Stimulated activated CD4-positive, alpha-beta T cell treated with anti-CD3 and anti-CD28 coated beads, TNF-alpha, amount 100 ng/mL, for 48 hours (primary cell): ENCODE measurements at places on chromosomes 16 and 17.

DNA sequence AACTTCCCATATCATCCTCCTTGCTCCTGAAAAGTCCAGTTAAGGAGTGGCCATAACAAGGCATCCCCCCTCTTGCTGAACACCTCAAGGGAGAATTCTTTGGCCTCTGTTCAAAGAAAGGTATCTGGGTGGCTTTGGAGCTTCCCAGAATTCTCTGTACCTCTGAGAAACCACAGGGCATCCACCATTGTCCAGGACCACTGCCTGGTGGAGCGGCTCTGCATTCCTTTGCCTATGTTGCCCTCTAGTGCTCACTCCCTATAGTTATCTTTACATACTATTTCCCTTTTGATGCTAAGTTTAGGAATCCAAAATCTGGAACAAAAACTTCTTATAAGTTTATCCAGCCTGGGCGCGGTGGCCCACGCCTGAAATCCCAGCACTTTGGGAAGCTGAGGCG lies 30.3 kb downstream of the CHD9NB start:
- DNase-seq: no peak

- DNase-seq: peak; percentile 27
These were observed 448 bp downstream of the STAT5B start for GRCh38 chr17:42275527-42276358.

DNA sequence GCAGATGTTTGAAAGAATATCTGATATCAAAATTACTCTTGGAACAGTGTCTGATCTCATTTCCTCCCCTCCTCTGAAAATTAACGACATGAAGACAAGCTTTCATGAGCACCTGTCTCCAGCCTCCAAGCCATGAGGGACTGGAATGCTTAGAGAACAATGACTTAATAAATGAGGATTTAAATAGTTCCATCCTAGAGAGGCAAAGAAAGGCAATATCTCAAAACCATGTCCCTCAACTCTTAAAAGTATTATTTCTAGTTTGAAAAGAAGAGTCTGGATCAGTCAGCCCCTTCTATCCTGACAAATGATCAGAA lies 137.5 kb downstream of the ANKFN1 start:
- no peak for DNase-seq

GRCh38 chr16:1044460-1045309 lies 27.9 kb upstream of the SSTR5 start:
- DNase-seq: no peak

DNA sequence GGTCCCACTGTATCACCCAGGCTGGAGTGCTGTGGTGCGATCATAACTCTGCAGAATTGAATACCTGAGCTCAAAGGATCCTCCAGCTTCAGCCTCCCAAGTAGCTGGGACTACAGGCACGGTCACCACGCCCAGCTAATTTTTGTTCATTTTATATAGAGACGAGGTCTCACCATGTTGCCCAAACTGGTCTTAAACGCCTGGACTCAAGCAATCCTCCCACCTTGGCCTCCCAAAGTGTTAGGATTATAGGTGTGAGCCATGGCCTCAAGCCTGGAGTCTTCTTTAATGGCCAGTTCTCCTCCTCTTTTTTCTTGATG lies 484 bp downstream of the CD300LB start:
- DNase-seq: no peak

GRCh38 chr17:27582696-27583095 lies 48.3 kb upstream of the LGALS9 start:
- DNase-seq: no peak
